ENCODE measurements at places on chromosomes 6 and 20.

DNA sequence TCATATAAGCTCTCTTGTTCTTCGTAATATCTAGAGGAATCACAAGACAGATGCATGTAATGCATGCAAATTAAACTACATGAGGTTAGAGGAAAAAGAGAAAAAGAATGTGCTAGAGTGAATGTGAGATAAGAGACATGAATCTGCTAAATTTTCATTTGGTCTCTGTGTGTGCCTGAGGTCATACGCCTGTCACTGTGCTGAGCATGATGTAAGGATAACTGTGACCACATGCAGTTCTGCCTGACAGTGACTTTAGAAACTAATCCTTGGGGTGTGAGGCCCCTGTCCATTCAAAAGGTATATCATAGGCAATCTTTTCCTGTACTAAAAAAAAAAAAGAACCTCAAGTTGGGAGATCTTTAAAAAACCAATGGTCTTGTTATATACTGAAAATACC, 70.6 kb downstream of the SHPRH start:
- DNase-seq, result no peak

DNA sequence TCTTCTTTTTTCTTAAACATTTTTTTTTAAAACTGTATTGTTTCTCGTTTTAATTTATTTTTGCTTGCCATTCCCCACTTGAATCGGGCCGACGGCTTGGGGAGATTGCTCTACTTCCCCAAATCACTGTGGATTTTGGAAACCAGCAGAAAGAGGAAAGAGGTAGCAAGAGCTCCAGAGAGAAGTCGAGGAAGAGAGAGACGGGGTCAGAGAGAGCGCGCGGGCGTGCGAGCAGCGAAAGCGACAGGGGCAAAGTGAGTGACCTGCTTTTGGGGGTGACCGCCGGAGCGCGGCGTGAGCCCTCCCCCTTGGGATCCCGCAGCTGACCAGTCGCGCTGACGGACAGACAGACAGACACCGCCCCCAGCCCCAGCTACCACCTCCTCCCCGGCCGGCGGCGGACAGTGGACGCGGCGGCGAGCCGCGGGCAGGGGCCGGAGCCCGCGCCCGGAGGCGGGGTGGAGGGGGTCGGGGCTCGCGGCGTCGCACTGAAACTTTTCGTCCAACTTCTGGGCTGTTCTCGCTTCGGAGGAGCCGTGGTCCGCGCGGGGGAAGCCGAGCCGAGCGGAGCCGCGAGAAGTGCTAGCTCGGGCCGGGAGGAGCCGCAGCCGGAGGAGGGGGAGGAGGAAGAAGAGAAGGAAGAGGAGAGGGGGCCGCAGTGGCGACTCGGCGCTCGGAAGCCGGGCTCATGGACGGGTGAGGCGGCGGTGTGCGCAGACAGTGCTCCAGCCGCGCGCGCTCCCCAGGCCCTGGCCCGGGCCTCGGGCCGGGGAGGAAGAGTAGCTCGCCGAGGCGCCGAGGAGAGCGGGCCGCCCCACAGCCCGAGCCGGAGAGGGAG, 580 bp downstream of the VEGFA start:
- DNase-seq, result no peak

DNA sequence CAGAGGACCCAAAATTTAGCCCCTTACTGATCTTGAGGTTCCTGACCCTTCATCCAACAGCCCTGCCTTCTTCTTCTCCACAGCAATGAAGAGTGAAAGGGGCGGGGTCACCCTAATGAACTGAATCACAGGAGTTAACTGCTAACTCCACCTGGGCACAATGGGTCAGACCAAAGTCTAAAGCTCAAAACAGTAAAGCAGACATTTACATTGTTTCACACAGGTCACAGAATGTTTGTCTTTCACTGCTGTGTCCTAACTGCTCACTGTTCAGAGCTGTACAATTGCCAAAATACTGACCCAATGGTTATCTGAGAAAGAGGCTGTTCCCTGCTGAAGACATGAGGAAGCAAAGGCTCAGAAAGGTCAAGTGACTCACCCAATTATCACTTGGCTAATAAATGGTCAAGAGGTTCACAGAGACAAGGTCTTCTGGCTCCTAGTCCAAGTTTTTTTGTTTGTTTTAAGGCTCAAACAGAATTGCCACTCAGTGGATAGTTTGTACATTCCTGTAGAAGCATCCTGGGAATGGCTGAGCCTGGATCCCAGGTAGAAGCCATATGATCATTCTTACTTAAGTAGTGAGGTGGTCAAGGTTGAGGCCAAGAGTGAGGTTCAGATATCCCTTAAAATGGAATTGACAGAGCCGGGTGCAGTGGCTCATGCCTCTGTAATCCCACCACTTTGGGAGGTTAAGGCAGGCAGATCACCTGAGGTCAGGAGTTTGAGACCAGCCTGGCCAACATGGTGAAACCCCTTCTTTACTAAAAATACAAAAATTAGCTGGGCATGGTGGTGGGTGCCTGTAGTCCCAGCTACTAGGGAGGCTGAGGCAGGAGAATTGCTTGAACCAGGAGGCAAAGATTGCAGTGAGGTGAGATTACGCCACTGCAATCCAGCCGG, 35.1 kb upstream of the FAM83C start:
- DNase-seq, result no peak

- no peak for DNase-seq
These were observed 621.9 kb upstream of the CITED2 start for GRCh38 chr6:139996253-139996834.

GRCh38 chr20:39853636-39854035, 835.4 kb downstream of the MAFB start:
- no peak for DNase-seq

DNA sequence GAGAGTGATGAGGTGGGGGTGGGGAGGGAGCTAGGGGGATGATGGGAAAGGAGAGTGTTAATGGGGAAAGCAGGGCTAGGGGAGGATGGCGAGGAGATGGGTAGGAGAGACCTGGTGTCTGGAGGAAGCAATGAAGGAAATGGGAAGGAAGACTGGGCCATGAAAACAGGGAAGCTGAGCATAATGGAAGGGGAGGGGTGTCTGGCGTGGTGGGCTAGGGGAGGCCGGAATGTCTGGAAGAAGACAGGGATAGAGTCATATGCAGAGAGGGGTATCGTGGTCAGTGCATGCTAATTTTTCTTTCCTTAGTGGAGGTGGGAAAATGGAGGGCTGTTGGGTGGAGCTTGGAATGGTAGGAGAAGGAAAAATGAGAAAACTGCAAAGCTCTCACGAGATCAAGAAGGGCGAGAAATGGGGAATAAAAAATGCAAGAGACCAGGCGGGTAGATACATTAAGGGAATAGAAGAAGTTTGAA, 423 bp downstream of the KLHDC3 start:
- no peak for DNase-seq

DNA sequence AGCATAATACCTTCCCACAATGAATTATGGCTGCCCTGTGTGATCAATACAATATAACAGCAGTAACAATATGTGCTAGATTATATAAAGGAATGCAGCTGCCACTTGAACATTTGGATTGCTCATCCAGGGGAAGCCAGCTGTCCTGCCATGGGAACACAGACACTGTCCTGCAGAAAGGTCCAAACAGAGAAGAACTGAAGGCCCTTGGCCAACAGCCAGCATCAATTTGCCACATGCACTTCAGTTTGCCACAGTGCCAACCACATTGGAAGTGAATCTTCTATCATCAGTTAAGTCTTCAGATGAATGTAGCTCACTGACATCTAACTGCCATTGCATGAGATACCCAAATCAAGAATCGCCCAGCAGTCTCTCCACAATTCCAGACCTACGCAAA, 332.4 kb downstream of the PRKN start:
- DNase-seq, result no peak

DNA sequence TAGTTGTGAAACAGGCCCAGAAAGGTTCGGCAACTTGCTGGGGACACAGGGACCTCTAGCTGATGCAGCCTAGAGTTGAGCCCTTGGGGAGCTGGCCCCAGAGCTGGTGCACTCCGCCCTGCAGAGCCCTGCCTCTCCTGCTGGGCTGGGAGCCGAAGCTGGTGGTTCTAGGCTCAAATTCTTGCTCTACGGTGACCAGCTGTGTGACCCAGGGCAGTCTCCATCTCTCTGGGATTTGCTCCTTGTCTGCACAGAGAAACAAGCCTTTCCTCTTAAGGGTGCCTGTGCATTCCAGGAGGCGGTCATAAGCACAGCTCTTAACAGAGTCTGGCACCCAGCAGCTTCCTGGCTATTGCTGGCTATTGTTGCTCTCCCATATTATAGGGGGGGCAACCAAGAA, 47.4 kb downstream of the RBM38 start:
- DNase-seq, result no peak

All from stimulated activated CD4-positive, alpha-beta T cell treated with anti-CD3 and anti-CD28 coated beads, Interleukin-12 subunit alpha, Interleukin-12 subunit beta, amount 100 ng/mL, for 48 hours (primary cell).